CD8-positive, alpha-beta memory T cell (primary cell): ENCODE measurements at places on chromosomes 1 and 21. TPM values are rescaled to one million over a fixed set of nuclear protein-coding genes. Genes with fewer than 3 reads are reported as not detected.

SVBP gene
- 38.4 TPM for polyA plus RNA-seq

DNA sequence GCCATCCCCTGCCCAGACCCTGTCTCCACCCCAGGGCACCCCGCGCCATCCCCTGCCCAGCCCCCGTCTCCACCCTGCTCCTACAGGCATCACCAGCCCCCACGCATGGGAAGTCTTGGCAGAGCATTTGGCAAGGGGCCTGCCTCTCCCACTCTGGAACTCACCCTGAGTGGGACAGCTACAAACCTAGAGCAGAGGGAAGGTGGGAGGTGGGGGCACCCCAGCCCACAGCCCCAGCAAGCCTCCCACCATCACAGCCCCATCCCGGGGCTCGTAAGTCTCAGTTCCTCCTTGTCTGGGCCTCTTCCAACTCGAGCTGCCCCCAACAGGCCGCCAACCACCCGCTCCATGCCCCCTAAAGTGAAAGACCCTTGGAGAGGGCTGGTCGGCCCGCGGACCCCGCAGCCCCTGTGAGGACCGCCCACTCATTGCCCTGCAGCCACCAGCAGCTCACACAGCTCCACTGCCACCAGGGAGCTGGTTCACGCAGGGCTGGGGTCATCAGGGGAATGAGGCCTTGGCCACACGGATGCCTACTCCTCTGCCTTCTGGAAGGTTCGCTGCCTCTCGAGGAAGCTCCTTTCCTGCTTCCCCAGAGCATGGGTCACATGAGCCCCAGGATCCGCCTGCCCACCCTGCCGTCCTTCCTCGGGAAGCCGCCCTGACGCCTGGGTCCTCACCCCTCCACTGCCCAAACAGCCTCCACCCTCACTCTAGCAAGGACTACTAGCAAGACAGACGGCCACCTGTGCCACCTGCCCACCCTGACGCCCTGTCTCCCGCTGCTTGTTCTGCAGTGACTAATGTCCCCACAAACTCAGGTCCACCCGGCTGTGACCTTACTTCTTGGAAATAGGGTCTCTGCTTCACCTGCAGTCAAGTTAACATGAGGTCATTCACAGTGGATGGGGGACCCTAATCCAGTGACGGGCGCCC lies 14.4 kb downstream of the MEGF6 start:
- no peak for DNase-seq

DNA sequence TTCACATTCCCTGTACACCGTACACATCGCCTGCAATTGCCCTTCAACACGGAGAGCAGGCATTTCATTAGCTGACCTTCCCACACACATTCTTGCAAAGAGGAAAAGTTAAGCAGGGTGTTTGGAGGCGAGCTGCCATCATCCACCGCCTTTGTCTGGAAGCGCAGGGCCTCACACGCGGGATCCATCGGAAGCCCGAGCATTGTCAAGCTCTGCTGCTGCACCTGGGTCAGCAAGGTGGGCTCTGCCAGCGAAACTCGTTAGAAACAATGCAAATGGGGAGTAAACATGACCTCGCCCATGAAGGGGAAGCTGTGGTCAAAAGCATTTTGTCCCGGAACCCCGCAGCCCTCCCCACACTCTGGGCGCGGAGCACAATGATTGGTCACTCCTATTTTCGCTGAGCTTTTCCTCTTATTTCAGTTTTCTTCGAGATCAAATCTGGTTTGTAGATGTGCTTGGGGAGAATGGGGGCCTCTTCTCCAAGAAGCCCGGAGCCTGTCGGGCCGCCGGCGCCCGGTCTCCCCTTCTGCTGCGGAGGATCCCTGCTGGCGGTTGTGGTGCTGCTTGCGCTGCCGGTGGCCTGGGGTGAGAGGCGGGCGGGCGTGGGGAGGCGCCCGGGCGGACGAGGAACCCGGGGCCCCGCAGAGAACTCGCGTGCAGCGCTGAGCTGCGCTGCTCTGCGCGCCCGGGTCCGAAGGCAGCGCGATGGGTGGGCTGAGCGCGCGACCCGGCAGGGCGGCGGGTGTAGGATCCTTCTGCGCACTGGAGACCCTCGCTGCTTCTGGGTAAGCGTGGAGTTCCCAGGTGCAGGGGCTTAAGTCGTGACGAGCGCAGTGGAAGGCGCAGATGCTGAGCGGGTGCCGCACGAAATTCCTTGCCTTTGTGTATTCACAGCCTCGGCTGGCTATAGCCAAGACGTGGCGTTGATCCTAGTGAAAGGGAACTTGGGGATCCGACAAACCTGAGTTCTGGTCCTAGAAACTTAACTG lies at the start of gene CR1:
CR1 (plus strand) TSS at position 357 of the 992 bp plus-strand sequence; CDS start at position 468, 111 bp downstream.
- DNase-seq: peak; percentile 47

DNA sequence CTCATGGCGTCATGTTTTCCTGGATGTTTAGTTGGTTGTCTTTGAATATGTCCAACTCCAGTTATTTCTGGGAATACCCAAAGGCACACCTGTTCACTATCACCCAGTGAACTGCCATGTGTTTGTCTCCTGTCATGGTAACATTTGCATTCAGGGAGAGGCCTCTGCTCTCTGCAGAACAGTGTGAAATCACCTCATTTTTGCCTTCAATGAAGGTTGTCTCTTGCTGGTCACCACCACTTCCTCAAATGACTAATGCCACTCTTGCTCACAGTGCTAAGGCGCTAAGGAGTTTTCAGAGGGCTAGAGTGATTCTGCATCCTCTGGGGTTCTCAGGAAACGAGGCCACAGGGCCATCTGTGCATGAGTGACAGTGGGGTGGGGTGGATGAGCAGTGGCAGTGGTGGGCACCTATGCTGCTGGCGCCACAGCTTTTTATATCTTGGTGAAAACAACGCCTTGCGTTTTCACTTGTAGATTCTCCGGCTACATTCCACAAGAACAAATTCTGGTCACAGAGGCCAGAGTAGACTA lies 60.0 kb upstream of the ATP5PO start:
- peak; percentile 23 for DNase-seq
